NCI-H2227 treated with DMSO at 0.1 percent for 48 hours (cell line): ENCODE measurements at places on chromosomes 11 and 22.
A peak's percentile ranks its signal among the peaks of the same experiment; 100 is the strongest.

GRCh38 chr11:126790550-126791081 lies 210.0 kb downstream of the KIRREL3 start:
- DNase-seq: no peak

- DNase-seq: no peak
These were observed 165.5 kb upstream of the C11orf58 start for GRCh38 chr11:16572945-16573344.

DNA sequence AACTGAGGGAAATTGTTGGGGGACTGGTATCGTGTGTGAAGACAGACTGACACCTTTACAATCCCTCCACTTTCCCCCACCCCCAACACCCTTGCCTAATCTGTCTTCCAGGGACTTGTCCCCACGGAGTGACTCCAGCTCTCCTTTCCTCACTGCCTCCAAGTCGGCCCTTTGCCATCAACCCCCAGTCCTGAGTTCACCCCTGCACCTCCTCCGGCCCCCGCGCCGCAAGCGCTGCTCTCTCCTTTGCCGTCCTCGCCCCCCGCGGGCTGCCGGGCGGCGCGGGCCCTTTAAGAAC lies 183 bp upstream of the ABCG4 start:
- DNase-seq: peak; percentile 8

GRCh38 chr11:3833449-3833848 lies 7.3 kb downstream of the RHOG start:
- DNase-seq: no peak

DNA sequence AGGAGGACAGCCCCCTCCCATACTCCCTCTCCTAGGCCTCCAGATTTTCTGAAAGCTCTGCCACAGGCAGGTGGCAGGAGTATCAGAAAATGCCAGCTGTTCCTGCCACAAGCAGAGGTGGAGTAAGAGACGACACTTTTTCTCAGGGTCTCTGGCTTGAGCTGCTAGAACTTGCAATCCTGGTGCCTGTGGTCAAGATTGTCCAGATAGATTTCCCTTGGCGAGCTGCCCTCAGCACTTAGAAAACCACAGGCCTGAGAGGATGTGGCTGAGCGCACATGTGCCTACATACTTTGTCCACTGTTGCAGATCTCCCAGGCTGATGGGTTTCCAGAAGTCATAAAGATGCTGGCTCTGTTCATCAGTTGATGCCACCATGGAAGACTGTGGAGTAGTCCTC lies 65.7 kb upstream of the NAV2 start:
- no peak for DNase-seq

- DNase-seq: no peak
These were observed 68.9 kb upstream of the SEPTIN5 start for GRCh38 chr22:19645391-19645790.

DNA sequence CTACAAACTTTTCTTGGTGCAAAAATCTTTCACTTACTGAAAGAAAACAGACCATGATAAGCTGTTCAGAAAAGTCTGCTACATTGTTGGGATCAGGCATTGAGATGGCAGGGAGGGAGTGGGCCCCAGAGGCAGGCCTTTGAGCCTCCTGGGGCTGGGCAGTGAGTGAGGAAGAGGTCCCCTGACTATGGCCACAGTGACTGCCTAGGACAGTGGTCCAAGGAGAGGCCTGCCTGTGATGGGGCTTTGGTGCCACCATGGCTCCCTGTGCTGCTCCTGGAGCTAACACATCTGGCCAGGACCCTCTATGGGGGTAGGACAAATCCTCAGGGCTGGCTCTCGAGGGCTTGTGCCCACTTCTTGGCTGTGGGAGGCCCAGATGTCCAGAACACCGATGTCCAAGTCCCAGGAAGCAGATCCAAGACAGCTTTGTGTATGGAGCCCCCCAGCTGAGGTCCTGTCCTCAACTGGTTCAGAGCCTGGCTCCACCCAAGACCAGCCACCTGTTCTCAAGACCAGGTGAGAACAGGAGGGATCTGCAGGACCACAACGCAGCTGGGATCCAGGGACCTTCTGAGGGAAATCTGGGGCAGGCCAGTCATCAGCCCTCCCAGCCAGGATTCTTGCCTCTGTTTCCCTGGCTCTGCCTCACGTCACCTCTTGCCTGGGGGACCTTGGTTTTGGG lies 36.9 kb downstream of the PPM1F start:
- DNase-seq: no peak

DNA sequence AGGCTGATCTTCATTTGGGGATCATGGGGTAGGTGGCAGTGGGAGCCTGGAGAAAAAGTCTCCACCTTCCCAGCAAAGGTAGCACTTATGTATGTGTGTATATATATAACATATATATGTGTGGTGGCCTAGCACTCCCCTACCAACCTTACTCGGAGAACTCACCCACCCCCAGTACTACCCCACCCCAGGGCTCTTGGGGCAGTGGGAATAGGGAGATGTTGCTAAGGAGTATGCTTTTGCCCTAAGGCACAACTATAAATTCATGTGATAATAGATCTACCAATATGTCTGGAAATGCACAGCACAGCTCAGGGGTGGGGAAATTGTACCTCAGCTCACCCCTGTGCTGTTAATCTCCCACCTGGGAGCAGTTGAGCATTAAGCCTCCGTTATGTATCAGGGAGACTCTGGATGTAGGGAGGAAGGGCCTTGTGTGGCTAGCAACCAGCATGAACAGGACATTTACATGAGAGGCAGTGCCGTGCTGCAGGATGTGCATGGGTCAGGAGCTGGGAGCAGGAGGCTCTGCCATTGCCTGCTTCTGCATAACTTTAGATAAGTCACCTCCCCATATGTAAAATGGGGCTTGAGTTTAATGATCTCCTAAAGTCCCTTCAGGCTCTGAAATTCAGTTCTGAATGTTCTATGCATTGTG lies 57.3 kb downstream of the C11orf91 start:
- no peak for DNase-seq

DNA sequence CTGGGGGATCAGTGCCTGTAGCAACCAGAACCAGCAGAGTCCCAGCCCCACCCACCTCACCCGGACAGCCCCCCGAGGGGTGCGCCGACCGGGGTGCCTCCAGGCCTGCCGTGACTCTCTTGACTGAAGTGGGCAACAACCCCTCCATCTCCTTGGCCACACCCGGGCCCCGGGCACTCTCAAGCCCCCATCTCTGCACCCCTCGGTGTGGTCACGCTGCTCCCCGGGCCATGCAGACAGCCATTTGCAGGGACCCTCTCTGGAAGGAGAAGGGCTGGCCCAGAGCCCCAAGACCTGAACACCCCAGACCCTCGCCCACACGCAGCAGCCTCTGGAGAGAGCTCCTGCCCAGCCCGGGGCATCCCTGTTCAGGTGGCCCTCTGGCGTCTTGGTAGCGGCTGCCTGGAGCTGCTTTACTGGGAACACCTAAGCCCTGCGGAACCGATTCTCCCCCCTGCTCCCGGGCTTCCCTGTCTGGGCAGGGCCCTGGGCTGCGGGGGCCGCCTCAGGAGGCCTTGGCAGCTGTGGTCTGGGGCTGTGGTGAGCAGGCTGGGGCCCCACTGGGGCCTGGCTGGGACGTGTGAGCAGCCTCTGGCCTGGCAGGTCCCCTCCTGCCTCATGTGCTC lies 84.9 kb downstream of the WNT7B start:
- DNase-seq: no peak

DNA sequence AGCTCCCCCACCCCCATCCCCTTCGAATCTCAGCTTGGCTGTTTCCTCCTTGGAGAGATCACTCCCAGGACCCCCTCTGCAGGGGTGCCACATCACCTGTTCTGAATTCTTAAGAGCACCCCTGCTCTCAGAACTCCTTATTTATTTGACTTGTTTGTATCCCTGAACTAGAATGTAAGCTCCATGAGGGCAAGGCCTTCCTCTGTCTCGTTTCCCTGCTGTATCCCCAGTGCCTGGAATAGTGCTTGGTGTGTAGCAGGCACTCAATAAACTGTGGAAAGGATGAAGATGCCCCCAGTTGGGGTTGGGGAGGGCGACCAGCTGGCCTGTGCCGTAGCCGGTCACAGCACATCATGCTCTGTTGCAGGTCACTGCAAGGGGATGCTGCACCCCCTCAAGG lies 3.6 kb upstream of the MDK start:
- no peak for DNase-seq

GRCh38 chr11:117816151-117816741 lies 8.3 kb downstream of the FXYD2 start:
- peak; percentile 20 for DNase-seq

DNA sequence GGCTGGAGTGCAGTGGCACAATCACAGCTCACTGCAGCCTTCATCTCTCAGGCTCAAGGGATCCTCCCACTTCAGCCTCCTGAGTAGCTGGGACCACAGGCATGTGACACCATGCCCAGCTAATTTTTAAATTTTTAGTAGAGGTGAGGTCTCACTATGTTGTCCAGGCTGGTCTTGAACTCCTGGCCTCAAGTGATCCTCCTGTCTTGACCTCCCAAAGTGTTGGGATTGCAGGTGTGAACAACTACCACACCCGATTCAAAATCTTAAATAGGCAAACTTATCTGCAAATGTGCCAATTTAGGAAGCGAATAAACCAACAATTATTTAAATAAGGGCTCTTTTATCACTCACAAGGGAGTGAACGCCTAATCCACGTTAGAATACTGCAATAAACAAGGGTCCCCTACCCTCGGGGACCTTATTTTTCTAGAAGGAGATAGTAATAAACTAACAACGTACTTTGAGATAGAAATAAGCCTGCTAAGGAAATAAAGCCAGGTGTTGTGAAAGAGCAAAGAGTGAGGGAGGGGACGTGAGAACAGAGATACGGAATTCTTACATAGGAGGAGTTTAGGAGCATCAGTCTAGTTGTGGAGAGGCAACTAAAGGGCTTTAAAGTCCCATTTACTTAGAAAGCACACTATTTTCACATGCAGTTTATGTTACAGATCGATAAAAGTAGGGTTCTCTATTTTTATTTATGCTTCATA lies 3.0 kb upstream of the WEE1 start:
- DNase-seq: no peak

- DNase-seq: no peak
These were observed 556.1 kb downstream of the SOX6 start for GRCh38 chr11:15800111-15800800.

GRCh38 chr11:28481616-28482480 lies 373.7 kb downstream of the METTL15 start:
- peak; percentile 1 for DNase-seq

DNA sequence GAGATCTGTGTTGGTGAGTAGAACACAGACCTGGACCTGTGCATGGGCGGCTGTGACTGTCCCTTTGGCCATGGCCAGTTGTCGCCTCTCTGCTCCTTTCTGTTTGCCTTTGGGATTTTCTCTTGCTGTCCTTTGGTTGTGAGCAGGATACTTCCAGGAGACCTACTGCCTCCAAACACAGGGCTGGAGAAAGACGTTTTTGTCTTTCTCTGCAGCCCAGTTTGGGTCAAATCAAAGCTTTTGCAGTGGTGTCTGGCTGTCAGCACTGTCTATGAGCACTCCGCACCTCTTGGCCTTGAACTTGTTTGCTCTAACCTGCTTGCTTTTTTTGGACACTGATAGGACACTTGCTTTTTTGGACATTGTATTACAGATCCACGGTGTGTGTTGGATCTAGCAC lies 108.9 kb upstream of the SORL1-AS1 start:
- no peak for DNase-seq
